Activated effector memory CD4-positive, alpha-beta T cell treated with Interleukin-2 at 50 U/mL for 16 hours (primary cell): ENCODE measurements at places on chromosomes 6 and 20.

GRCh38 chr20:50313827-50314677, 123.4 kb downstream of the CEBPB start:
- no peak for DNase-seq

DNA sequence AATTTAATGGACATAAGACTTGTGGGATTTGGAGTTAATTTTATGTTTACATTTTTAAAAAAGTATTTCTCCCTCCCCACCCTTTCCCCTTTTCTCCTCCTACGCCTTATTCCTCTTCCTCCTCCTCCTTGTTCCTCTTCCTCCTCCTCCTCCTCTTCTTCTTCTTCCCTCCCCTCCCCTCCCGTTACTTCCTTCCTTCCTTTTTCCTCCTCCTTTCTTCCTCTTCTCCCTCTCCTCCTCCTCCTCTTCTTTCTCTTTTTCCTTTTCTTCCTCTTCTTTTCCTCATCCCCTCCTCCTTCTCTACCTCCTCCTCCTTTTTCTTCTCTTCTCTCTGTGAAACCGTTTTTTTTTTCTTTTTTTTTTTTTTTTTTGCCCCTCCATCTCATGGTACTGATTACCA, 139.6 kb downstream of the EYA4 start:
- no peak for DNase-seq

- peak; percentile 50 for DNase-seq
Measured at GRCh38 chr6:32148289-32149091, 3.2 kb downstream of the PRRT1 start.

GRCh38 chr6:2688401-2689064, 62.2 kb downstream of the MYLK4 start:
- DNase-seq = no peak

DNA sequence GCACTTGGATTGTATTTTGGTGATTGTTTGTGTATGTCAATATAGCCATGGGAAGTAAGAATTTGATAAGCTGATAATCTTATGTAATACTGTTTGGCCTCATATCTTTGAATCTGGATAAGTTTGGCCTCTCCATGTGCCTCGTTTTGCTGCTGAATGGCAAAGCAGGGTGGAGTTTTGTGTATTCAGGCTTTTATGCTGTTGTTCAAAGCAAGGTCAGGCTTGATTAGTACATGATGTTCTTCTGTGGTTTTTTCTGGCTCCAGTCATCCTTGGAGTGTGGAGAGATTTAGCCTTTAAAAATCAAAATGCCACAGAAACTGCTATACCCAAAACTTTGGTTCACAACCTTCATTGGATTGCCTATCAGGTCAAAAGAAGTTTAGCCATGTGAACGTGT, 728.9 kb upstream of the GJE1 start:
- no peak for DNase-seq

- DNase-seq = no peak
Measured at GRCh38 chr6:47004463-47004862, 37.7 kb downstream of the ADGRF1 start.

DNA sequence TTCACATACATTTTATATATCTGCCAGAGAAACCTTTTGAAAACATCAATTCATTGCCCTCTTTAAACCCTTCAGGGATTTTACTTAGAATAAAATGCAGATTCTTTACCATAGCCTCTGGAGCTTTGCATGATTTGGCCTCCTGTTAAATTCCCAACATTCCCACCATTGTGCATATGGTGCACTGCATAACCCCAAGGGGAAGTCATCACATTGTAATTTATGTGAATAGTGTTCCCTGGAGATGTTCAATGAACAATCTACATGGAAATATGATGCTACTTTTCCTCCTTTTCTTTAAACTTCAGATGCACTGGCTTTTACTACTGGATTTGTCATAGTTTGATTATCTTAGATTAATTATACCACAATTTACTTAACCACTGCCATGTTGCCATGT, 94.7 kb downstream of the PHF3 start:
- DNase-seq = no peak

- DNase-seq = no peak
Measured at GRCh38 chr20:61169874-61170273, 82.2 kb upstream of the CDH4 start.

DNA sequence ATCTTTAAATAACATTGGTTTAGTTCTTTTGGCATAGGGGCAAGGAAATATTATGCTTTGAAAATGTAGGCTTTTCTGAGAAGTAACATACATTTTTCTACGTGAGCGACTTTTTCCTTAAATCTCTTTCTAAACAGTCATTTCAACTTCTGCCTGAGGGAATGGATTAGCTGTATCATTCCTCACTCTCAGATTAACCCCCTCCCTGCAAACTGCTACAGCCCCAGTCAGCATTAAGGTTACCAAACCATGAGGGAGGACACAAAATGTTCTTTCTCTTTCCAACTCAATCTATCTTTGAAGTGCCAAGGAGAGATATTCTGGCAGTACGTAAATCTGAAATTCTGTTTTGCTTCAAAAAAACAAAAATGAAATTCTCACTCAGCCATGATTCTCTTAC, 231.3 kb upstream of the FLRT3 start:
- no peak for DNase-seq

GRCh38 chr20:10609276-10609675, 64.5 kb downstream of the JAG1 start:
- no peak for DNase-seq

GRCh38 chr20:20024942-20025341, 7.8 kb downstream of the NAA20 start:
- DNase-seq = no peak

DNA sequence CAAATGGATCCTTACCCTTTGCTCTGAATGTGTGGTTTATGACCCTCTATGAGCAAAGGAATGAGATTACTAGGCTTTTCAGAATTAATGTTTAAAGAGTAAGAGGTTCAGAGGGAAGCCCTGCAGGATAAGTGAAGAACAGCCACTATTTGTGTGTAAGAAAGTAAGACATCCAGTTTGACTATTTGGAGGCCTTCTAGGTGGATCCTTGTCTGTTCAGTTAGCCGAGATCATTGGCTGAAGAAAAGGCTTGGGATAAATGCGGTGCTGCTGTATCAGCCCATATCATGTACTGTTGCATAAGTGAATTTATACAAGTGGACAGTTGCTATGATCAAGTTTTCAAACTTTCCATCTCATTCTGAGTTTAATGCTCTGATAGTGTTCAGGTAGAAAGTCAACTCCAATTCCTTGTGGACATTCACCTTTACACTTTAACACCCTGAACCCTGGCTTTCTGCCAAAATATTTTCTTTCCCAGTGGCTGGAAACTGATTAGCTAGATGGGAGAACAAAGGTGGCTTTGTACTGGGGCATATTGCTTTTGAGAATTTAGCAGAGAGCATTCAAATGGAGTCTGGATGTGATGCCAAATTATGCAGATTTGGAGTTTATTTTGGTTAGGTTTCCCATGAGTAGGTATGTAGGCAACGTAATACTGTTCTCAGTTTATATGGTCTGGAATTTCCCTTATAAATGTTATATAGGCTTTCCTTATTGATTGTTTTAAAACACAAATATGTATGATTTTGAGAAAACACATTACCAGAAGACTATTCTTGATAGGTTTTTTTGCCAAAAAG, 15.0 kb downstream of the PARD6B start:
- DNase-seq = no peak

- DNase-seq = no peak
Measured at GRCh38 chr6:88459189-88459588, 293.0 kb upstream of the CNR1 start.

DNA sequence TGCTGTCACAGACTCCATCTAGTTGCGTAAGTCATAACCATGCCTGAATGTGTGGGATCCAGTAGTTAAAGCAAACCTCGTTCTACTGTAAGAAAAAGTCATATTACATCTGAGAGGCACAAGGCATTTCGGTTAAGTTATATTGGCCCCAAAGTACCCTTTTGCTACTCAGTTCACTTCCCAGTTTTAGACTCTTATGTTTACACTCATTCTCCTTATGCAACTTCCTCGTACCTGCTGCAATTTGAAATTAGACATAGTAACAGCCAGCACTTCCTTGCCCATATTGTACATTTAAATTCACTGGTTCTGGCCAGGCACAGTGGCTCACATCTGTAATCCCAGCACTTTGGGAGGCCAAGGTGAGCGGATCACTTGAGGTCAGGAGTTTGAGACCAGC, 37.0 kb downstream of the PEX7 start:
- DNase-seq = no peak

- no peak for DNase-seq
Measured at GRCh38 chr20:10111139-10111958, 76.6 kb downstream of the ANKEF1 start.

- DNase-seq = no peak
Measured at GRCh38 chr20:45552456-45552855, 5.3 kb upstream of the EPPIN start.

GRCh38 chr6:144181639-144182038, 31.3 kb downstream of the STX11 start:
- DNase-seq = no peak

- DNase-seq = no peak
Measured at GRCh38 chr20:35312318-35312717, 20.1 kb upstream of the FAM83C start.

- no peak for DNase-seq
Measured at GRCh38 chr6:6695625-6696276, 107.2 kb downstream of the LY86 start.

- DNase-seq = no peak
Measured at GRCh38 chr20:7094438-7094997, 327.0 kb downstream of the BMP2 start.

- no peak for DNase-seq
Measured at GRCh38 chr20:1897541-1897940, 2.3 kb downstream of the SIRPA start.

DNA sequence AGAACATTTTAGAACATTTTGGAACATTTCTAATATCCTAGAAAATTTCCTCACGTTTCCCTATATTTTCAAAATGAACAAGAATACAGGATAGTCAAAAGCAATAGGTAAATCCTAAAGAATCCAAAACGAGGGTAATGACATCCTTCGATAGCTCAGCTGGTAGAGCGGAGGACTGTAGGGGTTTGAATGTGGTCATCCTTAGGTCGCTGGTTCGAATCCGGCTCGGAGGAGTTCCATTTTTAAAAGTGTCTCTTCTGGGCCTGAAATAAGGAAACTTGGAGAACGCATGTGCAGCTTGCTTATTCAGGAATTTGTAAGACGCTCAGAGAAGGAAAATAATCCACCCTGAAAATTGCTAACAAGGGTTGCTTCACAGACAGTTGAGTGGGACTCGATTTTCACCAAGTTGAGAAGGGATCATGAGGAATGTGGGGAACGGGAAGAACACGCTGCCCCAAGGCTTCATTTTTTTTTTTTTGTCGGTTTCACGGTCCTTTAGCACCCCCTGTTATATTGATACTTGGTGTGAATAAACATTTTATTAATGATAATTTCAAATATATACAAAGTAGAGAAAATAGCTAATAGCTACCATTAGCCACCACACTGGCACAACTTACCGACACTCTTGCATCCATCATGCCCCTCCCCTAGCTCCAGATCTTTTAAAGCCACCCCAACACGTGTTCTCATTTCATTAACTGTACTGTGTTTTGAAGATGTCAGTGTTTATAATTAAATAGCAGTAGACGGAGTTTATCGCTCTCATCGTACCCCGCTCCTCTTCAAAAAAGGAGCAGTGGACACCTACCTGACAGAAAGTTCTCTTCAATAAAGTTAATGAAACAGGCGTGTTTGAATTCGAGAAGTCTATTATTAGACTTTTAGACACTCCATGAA, 1.8 kb upstream of the ABT1 start:
- no peak for DNase-seq

GRCh38 chr6:91088976-91089375, 502.1 kb upstream of the MAP3K7 start:
- DNase-seq = no peak

GRCh38 chr6:149331871-149332270, 14.4 kb downstream of the TAB2 start:
- DNase-seq = no peak

GRCh38 chr20:63826753-63827152, 4.3 kb downstream of the ZBTB46 start:
- DNase-seq = no peak

DNA sequence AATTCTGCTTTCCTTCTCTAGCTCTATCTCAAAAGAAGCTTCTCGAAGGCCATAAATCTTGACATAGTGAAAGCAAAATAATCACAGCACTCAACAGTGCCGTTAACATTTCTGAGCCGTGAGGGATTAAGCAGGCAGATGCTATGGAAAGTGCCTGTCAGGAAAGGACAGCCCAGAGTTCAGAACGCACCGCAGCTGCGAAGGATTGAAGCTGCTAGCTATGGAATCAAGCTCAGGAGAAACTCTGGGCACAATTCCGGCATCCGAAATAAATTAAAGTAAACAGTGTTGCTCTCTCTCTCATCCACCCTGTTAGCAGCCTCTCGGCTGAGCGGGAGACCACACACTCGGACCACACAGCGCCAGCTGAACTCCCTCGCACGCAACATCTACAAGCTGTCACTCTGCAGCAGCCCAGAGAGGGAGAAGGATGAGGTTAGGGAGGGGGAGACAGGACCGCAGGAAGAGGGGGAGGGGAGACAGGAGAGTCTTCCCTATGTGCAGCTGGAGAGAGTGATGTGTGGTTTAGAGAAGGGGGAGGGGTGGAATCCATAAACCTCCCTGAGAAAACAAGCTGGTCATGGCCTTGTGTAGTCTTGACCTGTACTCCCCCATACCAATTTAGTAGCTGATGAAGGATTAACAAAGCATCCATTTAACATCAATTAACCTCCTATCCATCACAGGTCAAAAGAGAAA, 9.0 kb downstream of the EXOC2 start:
- no peak for DNase-seq

GRCh38 chr6:34021554-34022190, 124.2 kb downstream of the GRM4 start:
- DNase-seq = no peak

- DNase-seq = no peak
Measured at GRCh38 chr20:19566226-19566945, 191.7 kb upstream of the RIN2 start.

DNA sequence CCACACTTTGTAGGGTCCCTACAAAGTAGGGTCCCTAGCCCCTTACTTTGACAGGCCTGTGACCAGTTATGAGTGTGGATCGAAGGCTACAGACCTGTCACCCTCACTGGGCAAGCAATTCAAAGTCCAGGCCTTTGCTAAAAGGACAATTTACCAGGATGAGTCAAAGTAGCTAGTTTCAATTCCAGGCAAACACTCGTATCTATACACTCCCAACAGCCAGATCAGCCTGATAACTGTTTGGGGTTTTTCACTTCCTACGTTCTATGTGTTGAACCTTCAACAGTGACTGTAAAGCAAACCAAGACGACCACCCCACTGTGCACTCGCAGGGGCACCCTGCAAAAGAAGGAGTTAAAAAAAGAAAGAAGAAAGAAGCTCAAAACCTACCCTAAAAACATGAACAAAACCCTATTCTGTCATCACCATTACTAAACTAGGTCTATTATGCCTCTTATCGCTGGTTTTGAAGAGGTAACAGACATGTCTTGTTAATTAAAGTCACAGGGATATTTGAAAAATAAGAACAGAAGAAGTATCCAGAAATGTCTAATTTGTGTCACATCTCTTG, 3.2 kb downstream of the GFOD1 start:
- no peak for DNase-seq

DNA sequence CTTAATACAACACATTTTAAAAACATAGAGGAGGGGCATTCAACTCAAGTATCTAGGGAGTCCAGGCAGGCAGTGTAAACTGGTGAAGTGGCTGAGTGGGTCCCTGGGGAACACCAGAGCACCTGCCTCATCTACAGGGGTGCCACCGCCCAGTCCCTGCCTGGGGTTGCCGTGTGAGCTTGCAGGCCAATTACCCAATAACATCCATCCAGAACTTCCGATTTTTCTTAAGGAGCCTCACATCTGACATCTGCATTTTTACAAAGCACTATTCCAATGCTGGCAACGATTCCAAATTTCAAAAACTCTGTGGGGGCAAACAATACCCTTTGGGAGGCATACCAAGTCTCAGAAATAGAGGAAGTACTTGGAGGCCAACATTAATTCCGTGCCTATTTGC, 288.4 kb upstream of the TSHZ2 start:
- no peak for DNase-seq
